ENCODE measurements at places on chromosomes 3 and 15.

- no peak for DNase-seq
Measured at GRCh38 chr3:152196782-152197181, 71.9 kb upstream of the MBNL1 start.

GRCh38 chr3:134314588-134315285, 59.5 kb downstream of the AMOTL2 start:
- no peak for DNase-seq

GRCh38 chr3:70640481-70640880, 328.0 kb upstream of the MDFIC2 start:
- no peak for DNase-seq

- no peak for DNase-seq
Measured at GRCh38 chr3:66298591-66298990, 77.8 kb downstream of the SLC25A26 start.
